ENCODE measurements at places on chromosomes 5 and 9.

- no peak for DNase-seq
Observed at GRCh38 chr5:126544087-126544740, 50.8 kb downstream of the ALDH7A1 start.

- no peak for DNase-seq
Observed at GRCh38 chr5:2633992-2634391, 117.5 kb downstream of the IRX2 start.

DNA sequence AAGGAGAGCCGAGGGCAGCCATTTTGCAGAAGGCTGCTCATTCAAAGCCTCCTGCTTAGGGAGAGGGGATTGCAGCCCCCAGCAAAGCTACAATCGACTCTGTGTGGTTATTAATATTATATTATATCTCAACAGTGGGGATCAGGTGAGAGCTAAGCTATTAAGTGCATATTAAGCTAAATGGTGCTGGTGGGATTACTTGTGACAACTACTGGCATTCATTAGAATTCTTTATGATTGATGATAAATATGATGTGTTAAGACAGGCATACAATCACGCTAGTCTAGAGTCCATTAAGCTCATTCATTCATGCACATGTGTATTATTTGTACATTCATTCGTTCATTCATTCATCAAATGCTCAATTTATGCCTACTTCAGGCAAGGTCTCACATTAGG is 23.0 kb downstream of the COL15A1 start:
- DNase-seq, result no peak

DNA sequence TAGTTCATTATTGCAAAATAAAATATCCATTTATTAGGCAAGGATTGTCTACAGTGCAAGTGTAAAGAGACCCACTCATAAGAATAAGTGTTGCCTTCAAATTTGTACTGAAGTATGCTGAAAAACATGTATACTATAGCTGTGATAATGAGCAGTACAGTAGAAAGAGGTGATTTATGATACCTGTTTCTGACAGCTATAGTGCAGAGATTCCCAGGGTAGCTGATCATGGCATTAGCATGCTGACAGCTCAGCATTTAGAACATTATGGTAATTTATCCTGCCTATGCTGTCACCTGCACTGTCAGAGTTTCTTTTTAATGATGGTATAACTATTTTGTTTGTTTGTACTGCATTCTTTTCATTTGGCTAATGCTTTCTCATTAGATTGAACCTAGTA is 177.6 kb upstream of the TLX3 start:
- DNase-seq, result no peak

DNA sequence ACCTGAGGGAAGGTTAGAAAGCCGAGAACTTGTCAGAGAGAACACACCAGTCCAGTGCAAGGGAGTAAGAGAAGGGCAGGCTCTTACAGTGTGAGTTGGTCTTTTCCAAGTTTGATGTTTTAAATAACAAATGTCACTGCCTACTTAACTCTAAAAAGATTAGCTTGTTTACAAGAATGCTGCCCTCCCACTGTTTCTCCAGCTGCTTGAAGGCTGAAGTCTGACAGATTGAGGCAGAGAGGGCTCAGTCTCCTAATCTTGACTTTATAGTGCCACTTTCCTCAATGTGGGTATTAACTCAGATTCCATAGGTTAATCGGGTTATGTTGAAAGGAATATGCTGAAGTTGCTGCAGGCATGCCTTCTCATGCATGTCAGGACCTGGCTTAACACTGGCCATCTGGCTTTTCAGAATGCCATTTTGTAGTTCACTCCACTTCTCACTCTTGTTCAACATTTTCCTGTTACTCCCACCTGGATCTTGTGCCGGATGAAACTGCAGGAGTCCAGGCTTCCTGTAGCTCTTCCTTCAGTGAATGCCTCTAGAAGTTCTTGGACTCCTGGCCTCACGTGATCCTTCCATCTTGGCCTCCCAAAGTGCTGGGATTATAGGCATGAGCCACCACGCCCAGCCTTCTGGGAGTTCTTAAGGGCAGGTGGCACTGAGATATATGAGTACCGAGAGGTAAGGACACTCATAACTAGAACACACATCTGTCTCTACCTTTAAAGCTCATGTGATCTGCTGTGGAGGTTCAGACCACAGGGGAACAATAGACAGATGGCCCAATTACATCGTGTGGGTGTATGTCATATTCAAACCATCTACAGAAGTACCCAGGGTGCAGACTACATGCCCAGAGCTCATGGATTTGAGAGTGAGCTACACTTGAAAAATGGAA is 249.7 kb downstream of the ARHGAP26 start:
- no peak for DNase-seq

DNA sequence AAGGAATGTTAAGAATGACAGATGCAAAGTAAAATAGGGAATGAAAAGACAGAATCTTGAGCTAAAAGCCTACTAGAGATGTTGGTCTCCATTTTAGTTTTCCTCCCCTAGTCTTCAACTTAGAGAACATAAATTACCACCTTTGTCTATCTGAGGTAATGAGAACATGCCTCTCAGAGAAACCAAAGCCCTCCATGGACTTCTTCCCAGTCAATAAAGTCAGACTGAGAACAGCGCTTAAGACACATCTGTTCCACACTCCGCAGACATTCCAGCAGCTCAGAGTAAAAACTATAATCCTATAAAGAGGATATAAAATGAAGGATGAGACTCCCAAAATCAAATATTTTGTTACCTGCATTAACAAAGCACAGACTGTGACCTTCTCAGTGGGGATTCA is 79.2 kb downstream of the DPYSL3 start:
- no peak for DNase-seq

DNA sequence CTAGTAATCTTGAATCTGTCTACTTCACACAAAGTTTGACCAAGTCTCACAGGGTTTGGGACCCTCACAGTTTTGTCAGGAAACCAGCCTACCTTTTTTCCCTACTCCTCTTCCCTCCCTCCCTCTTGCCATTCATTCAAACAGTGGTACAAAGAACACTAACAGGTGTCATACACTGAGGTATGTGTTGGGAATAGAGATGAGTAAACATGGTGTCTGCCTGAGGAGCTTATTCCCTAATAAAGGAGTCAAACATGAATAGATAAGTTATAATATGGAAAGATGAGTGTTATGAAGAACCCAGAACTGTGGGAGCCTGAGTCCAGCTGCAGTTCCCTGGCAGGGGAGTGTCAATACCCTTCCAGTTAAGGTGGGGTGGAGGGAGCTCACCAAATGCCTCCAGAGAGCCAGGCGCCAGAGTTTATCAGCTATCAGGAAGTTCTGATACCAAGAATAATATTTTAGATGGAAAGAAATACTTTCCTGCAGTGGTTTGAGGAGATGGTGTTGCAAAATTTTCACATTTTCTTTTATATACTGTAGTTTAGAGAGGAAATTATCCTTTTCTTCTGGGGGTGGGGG is 183.4 kb upstream of the NR3C1 start:
- no peak for DNase-seq

GRCh38 chr5:132901730-132902129 is 28.3 kb downstream of the LEAP2 start:
- no peak for DNase-seq

Data from stimulated activated CD8-positive, alpha-beta memory T cell treated with anti-CD3 and anti-CD28 coated beads, Interleukin-4, amount 100 ng/mL, for 4 hours (primary cell).